ENCODE measurements at places on chromosomes 5 and 9.

DNA sequence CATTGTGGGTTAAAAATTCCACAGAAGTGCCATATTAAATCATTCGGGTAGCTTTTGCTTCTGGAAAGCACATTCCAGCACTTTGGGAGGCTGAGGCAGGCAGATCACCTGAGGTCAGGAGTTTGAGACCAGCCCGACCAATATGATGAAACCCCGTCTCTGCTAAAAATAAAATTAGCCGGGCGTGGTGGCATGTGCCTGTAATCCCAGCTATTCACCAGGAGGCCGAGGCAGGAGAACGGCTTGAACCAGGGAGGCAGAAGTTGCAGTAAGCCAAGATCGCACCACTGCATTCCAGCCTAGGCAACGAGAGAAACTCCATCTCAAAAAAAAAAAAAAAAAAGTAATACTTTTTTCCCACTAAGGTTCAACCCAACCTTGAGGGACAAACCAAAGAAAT lies 189.8 kb downstream of the TSSK1B start:
- DNase-seq = no peak

DNA sequence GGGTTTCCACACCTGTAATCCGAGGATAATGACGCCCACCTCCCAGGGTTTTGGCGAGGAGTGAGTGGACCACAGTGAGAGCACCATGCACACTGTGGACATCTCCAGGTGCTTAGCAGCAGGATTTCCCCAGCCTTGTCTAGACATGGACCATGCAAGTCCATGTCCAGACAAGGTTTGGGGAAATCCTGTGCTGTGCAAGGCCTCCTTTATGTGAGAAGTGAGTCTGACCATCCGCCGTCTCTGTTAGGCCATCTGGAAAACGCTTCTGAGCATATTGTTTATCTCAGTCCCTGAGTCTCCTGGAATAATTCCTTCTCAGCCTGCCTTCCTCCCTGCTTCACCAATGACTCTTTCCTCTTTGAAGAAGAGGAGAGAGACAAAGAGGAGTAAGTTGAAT lies 26.2 kb upstream of the TNFAIP8 start:
- DNase-seq = no peak

DNA sequence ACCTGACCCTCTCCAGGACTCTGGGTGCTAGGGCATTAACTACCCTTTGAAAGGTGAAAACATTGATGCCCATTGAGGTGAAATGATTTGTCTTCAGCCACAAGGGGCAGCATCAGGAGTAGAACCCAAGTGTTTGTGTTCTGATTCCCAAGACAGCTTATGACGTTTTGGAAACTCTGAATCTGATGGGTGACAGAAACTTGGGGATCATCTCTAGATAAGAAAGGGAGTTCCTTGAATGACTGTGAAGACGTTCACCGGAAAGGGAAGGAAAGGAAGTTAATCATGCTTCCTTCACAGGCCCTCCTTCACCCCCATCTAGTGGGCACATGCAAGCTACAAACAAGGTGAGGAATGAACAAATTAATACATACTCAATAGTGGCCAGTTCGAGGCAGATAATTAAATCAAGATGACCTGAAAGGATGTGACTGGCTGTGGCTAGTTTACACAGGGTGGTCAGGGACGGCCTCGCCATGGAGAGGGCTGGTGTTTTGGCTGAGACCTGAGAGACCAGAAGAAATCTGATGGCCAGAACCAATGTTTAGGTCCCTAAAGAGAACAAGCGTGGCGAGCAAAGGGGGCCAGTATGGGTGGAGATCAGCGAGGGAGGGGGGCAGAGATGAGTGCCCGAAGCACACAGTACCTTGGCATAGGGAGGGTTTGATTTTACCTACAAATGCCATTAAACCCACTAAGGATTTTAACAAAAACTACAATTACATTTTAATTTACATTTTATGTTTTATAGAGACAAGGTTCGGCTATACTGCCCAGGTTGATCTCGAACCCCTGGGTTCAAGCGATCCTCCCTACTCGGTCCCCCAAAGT lies 937 bp upstream of the SLC26A2 start:
- peak; percentile 62 for DNase-seq

- no peak for DNase-seq
These were observed 4.2 kb downstream of the SARDH start for GRCh38 chr9:133733796-133734533.

DNA sequence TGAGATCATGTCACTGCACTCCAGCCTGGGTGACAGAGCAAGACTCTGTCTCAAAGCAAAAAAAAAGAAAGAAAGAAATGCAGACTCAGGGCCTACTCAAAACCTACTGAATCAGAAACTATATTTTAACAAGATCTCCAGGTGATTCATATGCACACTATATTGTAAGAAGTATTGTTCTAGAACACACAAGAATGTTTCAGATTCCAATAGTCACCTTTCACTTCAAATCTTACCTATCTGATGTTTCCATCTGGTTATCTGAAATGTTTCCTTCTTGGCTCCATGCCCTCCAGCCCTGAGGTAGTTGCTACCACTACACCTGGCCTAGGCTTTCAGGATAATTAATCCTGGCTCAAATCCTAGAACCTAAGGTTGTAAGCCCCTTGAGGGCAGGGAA lies 36.8 kb upstream of the SNX2 start:
- no peak for DNase-seq

- DNase-seq = peak; percentile 40
These were observed 361.9 kb downstream of the MAT2B start for GRCh38 chr5:163867324-163867723.

- no peak for DNase-seq
These were observed 435.1 kb upstream of the CDH9 start for GRCh38 chr5:27473307-27474046.

- DNase-seq = no peak
These were observed 7.5 kb upstream of the EGFLAM start for GRCh38 chr5:38250763-38251448.

- no peak for DNase-seq
These were observed 141.1 kb downstream of the ENC1 start for GRCh38 chr5:74499256-74500050.

GRCh38 chr9:11275158-11275695 lies 662.4 kb upstream of the PTPRD start:
- DNase-seq = no peak

- DNase-seq = no peak
These were observed 45.7 kb downstream of the STOM start for GRCh38 chr9:121324316-121324715.

DNA sequence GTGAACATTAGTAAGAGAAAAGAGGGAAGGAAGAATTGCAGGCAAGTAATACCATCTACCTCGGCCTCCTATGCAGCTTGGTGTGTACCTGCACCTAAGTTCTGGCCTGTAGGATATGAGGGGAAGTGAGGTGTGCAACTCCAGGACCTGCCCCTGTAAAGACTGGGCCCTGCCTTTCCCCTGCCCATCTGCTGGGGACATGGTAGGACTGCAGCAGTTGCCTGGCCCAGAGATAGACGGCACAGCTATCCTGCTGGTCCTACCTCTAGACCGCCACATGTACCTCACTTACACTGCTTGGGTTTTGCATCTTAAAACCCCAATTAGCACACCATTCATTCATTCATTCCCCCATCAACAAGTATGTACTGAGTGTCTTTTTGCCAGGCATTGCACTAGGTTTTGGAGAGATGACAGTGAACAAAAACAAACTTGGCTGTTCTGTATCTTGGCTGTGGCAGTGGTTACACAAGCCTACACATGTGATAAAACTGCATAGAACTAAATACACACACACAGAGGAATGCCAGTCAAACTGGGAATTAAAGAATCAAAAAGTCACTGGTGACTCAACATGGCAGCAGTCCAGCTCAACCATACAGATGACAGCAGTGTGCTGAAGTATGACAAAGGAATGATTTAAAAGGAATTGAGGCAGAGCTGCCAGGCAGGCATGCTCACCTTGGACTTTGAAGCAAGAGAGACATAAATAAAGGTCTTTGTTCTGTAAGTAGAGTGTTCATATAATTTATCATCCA lies 23.3 kb upstream of the MGAT1 start:
- peak; percentile 87 for DNase-seq

DNA sequence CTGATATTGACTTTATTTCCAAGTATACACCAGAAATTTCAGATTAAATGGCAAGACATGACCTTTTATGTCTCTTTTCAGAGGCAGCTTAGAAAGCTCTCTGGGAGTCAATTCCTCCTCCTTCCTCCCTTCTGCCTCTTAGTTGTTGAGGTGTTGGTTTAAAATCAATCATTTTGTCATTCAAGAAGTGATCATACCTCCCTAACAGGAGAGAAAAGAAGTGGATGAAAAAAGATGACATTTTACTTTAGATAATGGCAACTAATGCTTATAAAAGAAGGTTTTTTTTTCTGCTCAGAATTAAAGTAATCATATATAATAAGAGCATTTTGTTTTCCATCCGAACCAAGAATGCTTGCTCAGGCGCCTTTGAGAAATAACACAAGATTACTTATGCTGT lies 448.7 kb downstream of the CTNND2 start:
- DNase-seq = no peak

DNA sequence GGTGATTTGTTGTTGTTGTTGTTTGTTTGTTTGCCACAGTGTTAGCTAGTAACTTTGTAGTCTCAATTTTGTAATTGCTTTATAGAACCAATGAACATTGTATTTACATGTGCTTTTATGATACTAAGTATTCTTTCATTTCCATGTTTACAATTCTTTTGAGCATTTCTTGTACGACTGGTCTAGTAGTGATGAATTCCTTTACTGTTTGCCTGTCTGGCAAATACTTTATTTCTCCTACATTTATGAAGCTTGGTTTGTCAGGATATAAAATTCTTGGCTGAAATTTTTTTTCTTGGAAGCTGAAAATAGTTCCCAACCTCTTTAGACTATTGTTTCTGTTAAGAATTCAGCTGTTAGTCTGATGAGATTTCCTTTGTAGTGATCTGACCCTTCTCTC lies 55.6 kb upstream of the SNCAIP start:
- DNase-seq = no peak

- DNase-seq = no peak
These were observed 652.6 kb upstream of the WWC1 start for GRCh38 chr5:167638816-167639215.

DNA sequence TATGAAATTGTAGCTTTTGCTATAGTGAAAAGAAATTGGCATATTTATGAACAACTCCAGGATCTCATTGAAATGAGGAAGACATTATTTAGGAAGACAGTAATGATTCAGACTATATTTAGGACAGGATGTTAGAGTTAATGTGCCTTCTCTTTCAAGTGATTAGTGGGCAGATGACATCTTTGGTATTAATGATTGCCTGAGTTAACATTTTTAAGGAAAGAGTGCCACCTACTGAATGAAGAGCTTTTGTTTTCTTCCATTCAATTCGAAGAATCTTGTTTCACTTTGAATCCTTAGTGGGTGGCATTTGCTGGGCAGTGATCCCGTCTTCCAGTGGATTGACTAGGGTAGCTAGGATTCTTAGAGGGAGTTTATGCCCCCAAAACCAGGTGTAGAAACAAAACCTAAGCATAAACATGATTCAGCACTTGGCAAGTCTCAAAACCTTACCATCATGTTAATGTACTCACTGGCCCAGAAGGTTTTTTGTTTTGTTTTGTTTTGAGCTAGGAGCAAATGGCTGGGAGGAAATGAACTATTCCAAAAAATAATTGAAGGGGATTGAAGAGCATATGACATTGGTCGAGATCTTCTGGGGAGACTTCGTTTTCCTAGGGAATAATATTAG lies 23.2 kb downstream of the MAP3K1 start:
- DNase-seq = peak; percentile 81

DNA sequence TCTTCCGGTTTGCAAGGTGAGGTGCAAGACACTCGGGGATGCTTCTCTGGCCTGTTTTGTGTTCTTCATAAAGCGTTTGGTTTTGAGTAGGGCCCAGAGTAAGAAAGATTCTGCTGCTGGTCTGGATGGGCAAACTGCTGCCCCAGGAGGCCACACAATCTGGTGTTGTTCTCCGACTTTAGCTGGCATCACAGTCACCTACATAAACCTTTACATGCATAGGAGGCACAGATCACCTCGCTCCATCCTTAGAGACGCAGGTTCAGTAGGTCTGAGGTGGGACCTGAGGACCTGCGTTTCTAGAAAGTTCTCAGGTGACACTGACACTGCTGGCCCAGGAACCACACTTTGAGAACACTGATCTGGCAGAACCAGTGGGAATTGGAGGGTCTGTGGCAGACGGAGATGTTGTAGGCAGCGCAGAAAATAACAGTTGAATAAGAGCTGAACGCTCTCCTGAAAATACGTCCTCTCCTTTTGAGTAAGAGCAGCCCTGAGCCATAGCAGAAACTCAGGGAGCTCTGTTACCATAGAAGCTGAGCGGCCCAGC lies 3.9 kb upstream of the SLC6A3 start:
- DNase-seq = no peak

DNA sequence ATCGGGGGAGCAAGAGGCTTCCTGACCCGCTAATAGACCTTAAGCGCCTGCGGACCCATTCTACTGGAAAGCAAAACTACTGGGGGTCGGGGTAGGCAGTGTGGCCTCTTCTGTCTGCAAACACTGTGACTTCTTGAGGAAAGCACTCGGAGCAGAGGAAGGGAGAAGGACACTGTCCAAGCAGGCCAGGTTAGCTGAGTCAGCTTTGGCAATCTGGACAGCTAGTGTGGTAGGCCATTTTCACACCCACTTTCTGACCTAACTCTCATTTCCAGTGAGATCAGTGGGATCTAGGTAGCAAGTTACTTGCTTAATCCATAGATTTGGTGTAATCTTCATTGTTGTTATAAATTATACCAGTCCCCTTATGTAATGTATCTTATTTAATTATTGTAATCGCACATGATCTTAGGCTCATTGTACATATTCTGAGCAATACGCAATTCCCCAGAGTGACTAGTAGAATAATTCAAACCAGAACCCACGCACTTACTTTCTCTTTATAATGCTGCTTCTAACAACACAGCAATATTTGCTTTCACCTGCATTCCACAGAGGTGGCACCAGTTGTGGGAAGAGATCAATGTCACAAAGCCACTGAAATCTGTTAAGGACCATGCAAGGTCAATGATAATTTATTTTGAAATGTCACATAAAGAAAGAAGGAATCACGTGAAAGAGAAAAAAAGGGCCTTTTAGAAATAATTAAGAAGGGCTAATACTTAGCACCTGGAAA lies 82.9 kb downstream of the NREP start:
- no peak for DNase-seq

DNA sequence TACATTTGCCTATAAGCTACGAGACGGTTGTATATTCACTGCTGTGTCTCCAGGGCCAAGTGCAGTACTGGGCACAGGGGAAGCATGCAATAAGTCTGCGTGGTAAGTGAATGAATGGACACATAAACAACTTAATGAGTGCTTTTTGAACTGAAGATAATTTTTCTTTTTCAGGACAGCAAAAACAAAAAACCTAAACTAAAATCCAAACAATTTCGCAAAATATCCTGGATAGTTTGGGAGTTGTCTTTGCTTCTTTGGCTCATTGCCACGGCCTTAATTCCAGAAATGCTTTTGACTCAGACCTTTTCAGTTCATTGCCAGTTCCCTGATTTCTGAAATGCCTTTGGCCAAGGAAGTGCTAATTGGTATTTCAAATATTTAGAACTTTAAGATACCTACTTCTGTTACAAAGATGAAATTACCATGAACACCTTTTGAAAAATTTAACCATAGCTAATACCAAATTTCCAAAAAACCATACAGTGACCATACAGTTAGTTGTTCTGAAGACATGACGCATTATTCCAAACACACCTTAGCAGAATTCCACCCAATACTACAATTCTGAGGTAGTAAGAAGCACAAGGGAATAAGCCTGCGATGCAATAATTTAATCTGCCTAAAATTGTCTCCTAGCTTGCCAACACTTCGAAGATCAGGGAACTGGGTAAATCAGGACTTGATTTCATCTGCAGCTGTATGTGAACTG lies 42.8 kb downstream of the TEK start:
- DNase-seq = peak; percentile 77

GRCh38 chr5:171261904-171262303 lies 47.1 kb upstream of the TLX3 start:
- DNase-seq = no peak
